ENCODE measurements at places on chromosomes 2 and 18.

DNA sequence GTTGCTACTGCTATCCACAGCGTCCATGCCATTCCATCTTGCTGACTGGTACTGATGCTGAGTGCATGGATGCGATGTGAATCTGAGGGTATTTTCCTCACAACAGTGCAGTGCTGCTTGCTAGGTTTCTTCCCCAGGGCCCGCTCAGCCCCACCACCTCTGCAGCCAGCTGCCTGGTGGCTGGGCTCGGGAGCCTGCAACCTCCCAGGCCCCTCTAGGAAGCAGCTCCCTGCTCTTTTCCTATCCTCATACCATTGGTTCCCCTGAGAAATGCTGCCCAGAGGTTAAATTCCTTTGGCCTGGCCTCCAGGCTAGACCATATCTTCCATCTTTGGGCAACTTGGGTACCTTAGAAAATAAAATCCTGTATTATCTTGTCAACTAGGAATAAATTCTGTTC, 413.6 kb downstream of the TGIF1 start:
- H3K4me3 ChIP-seq = no peak overlapping the region
- DNase-seq = no peak
- H3K27me3 ChIP-seq = no peaks in the 10 kb centered on the region

DNA sequence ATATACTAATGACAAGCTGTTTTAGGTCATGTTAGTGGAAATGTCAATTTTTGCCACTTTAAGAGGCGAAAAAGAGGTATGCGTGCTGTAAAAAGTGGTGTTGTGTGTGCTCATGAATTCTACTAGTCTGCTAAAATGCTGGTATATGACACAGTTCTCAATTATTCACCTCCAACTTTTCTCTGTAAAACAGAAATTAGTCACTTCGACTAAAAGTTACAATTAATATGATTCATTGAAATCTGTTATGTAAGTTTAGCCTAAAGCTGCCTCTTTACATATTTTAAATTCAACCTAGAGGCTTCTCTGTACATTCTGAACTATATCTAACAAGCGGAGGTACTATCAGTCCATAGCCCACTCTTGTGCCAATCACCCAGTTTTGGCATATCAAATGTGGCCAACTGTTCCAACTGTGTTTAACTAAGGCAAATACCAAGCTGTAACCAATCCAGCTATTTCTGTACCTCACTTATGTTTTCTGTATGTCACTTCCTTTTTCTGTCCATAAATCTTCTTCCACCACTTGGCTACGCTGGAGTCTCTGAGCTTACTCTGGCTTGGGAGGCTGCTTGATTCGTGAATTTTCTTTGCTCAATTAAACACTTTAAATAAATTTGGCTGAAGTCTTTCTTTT, 20.8 kb downstream of the BAZ2B start:
- H3K27ac ChIP-seq = no peak overlapping the region
- H3K36me3 ChIP-seq = peaks cover 15% of the 10 kb centered on the region
- no peaks in the 10 kb centered on the region for H3K27me3 ChIP-seq
- peaks cover 4% of the 10 kb centered on the region for H3K4me1 ChIP-seq

- H3K4me1 ChIP-seq = peaks cover 35% of the 10 kb centered on the region
- H3K4me3 ChIP-seq = no peak overlapping the region
- no peak for DNase-seq
- H3K27me3 ChIP-seq = no peaks in the 10 kb centered on the region
- no peaks in the 10 kb centered on the region for H3K36me3 ChIP-seq
- no peak overlapping the region for H3K27ac ChIP-seq
These were observed 183.1 kb upstream of the ARL4C start for GRCh38 chr2:234679741-234680687.

DNA sequence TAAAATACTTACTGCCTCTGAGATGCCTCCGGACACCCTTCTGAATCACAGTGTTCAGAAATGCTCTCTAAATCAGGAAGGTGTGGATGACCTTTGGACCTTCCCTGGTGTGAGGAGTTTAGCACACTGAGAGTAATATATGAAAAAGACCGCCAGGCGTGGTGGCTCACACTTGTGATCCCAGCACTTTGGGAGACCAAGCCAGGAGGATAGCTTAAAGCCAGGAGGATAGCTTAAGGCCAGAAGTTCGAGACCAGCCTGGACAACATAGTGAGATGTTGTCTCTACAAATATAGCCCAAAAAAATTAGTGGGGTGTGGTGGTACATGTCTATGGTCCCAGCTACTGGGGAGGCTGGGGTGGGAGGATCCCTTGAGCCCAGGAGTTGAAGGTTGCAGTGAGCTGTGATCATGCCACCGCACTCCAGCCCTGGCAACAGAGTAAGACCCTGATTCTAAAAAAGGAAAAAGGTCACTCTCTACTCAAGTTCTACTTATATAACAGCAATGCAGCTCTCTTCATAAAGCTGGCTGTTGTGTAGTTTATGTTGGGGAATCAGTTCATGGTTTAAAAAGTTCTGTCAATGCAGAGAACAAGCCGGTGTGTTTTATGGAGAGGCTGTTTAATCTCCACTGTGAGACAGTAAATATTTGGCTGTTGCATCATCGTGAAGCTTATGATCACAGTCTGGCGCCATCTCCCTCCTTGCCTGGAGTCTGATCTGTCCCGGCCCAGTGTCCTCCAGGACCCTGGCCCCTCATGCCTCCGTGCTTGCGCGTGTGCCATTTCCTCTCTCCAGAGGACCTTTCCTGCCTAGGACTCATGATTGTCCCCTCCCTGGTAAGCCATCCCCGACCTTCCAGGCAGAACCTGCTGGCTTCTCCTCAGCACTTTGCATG, 184.5 kb downstream of the FAM210A start:
- no peak overlapping the region for H3K4me3 ChIP-seq
- peaks cover 17% of the 10 kb centered on the region for H3K4me1 ChIP-seq
- no peak for DNase-seq
- no peak overlapping the region for H3K27ac ChIP-seq
- no peaks in the 10 kb centered on the region for H3K36me3 ChIP-seq
- H3K27me3 ChIP-seq = no peaks in the 10 kb centered on the region

DNA sequence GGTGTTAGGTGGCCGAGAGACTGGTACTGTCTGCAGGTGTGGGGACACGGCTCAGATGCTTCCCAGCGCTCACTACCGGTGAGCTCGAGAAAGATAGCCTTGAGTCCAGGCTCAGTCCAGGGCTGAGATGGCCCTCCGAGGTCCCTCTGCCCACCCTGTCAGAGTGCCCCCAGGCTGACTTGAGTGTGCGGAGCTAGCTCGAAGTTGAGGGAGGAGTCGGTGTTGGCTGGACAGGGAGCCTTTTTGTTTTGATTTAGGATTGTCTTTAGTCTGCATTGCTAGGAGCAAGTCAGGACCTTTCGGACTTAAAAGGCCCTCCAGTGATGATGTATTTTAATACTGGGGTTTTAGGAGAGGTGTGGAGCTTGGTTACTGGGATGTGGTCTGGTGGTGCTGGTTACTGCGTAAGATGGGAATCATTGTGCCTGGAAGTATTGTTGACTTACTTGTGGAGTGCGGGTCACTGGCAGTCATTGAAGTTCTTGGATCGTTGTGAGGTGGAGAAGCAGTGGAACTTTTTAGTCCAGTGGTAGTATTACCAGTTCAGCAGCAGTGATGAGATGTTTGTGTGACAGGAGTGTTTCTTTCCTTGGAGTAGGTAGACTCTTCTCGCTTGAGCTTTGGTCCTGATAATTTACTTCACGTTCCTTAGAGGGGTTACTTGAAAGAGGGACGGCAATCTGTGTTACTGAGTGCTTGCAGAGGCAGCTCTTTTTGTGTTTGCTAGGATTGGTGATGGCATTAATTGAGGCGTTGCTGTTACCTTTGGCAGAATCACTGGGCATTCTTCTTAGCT, 633 bp downstream of the KIAA1328 start:
- no peaks in the 10 kb centered on the region for H3K27me3 ChIP-seq
- peak overlapping the region; percentile 97 for H3K4me3 ChIP-seq
- H3K27ac ChIP-seq = peak overlapping the region; percentile 84
- peaks cover 26% of the 10 kb centered on the region for H3K4me1 ChIP-seq
- peaks cover 9% of the 10 kb centered on the region for H3K36me3 ChIP-seq

DNA sequence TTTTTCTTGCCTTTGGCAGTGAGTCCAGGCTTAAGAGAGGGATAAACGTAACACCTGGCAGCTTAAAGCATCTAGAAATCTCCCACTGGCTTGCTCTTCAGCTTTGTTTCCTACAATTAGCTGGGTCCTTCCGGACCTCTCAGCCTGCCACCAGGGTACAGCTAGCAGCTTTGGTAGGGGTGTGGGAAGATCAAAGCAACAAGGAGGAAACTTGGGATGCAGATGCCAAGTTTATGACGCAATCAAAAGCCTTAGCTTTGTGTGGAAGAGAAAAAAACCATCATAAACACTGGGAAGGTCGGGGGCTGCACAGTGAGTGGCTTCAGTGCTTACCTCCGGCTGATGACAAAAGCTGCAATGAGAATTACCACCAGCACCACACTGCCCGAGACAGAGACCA, 116.9 kb downstream of the EPHA4 start:
- peaks cover 10% of the 10 kb centered on the region for H3K36me3 ChIP-seq
- peaks cover 6% of the 10 kb centered on the region for H3K4me1 ChIP-seq
- peaks cover 4% of the 10 kb centered on the region for H3K27me3 ChIP-seq
- no peak overlapping the region for H3K27ac ChIP-seq
- no peak for DNase-seq

DNA sequence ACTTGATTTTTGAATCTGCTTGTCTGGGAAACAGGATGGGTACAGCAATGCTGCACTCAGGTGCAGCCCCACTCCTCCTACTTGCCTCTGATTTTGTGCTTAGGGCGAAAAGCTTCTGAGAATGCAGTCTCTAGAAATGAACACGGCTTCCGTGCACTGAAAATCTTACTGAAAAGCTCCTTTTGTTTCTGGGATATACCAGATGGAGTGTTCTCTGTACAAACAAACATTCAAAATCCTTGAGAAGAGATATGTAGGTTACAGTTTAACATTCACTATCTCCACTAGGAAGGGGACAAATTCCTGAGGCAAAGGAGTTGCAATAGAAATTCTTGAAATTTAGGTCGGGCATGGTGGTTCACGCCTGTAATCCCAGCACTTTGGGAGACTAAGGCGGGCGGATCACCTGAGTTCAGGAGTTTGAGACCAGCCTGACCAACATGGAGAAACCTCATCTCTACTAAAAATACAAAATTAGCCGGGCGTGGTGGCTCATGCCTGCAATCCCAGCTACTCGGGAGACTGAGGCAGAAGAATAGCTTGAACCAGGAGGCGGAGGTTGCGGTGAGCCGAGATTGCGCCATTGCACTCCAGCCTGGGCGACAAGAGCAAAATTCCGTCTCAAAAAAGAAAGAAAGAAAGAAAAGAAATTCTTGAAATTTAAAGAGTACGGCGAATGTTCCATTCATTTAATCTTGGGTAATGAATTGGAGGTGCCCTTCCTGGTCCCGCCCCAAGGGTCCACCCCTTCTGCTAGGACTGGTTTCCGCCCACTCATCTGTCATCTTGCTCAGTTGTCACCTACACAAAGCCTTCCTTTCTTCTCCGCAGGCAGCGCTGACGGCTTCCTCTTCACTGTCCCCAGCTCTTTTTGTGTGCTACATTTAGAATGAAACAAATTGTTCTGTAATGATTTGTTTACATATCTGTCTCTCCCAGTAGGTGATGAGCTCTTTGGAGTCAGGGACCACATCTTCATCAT, 92.4 kb downstream of the SOCS6 start:
- peaks cover 2% of the 10 kb centered on the region for H3K27me3 ChIP-seq
- no peaks in the 10 kb centered on the region for H3K36me3 ChIP-seq
- no peak for DNase-seq
- H3K27ac ChIP-seq = no peak overlapping the region
- H3K4me1 ChIP-seq = peaks cover 19% of the 10 kb centered on the region

GRCh38 chr2:127423880-127424279, 5.7 kb downstream of the PROC start:
- H3K27me3 ChIP-seq = peaks cover 58% of the 10 kb centered on the region
- H3K27ac ChIP-seq = no peak overlapping the region
- H3K4me1 ChIP-seq = peaks cover 6% of the 10 kb centered on the region
- no peak for DNase-seq
- H3K36me3 ChIP-seq = no peaks in the 10 kb centered on the region
- peak overlapping the region; percentile 60 for H3K4me3 ChIP-seq

- no peak for DNase-seq
- no peaks in the 10 kb centered on the region for H3K27me3 ChIP-seq
- no peak overlapping the region for H3K27ac ChIP-seq
- no peaks in the 10 kb centered on the region for H3K36me3 ChIP-seq
These were observed 47.6 kb upstream of the ARHGAP15 start for GRCh38 chr2:143081616-143082015.

- H3K4me1 ChIP-seq = peaks cover 29% of the 10 kb centered on the region
- no peak for DNase-seq
- no peak overlapping the region for H3K4me3 ChIP-seq
- peak overlapping the region; percentile 57 for H3K27ac ChIP-seq
These were observed 36.4 kb downstream of the PXDN start for GRCh38 chr2:1707771-1708418.

DNA sequence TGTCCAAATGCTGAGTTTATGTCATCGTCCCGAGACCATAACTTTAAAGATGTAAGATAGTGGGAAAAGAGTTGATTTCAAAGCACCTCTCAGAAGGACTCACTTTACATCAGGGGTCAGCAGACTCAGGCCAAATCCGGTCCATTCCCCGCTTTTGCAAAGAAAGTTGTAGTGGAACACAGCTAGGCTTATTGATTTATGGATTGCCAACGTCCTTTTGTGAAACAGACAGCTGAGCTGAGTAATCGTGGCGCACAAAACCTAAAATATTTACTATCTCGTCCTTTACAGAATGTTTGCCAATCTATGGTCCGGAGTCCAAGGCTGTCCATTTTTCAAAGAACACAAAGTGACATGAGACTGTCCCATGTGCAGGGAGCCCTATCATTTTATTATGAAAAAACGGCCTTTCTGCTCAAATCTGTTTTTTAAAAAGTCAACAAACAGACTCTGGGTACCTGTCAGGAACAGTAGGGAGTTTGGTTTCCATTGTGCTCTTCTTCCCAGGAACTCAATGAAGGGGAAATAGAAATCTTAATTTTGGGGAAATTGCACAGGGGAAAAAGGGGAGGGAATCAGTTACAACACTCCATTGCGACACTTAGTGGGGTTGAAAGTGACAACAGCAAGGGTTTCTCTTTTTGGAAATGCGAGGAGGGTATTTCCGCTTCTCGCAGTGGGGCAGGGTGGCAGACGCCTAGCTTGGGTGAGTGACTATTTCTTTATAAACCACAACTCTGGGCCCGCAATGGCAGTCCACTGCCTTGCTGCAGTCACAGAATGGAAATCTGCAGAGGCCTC, at the start of gene IL1RN:
TSS of gene IL1RN (plus strand) at position 754 of the 801 bp plus-strand sequence. CDS start at position 781, 27 bp downstream.
- no peaks in the 10 kb centered on the region for H3K36me3 ChIP-seq
- DNase-seq = no peak
- H3K27ac ChIP-seq = no peak within 1 kb of the TSS
- H3K27me3 ChIP-seq = peaks cover 49% of the 10 kb centered on the region

DNA sequence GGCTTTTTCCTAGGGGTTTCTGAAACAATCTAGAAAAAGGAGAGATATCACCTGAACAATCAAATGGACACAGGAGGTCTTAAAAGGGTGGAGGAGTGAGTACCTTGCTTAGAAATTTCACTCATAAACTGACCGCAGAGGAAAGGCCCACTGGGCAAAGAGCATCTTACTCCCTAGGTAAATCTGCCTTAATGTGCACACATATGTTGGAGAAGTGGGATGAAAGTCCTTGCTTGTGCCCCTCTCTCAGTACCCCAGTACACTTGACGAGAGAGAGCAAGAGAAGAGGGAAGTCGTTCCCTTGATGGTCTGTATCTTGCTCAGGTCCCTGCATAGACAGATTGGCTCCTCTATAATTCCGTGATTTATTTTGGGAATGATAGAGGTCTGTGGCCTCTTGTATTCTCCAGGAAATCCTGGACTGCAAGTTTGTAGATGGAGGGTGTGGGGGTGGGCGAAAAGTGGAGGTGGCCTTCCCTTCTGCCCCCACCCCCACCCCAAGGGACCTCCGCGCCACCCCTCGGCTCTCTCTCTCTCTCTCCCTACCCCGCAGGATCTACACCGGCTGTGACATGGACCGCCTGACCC, 6.8 kb downstream of the TBR1 start:
- peaks cover 94% of the 10 kb centered on the region for H3K27me3 ChIP-seq
- no peak overlapping the region for H3K27ac ChIP-seq
- peaks cover 2% of the 10 kb centered on the region for H3K36me3 ChIP-seq
- peaks cover 24% of the 10 kb centered on the region for H3K4me1 ChIP-seq
- no peak for DNase-seq

Data from mesothelial cell of epicardium (in vitro differentiated cells).